ENCODE measurements at places on chromosomes 11 and 22. TPM values are rescaled to one million over a fixed set of nuclear protein-coding genes. Genes with fewer than 3 reads are reported as not detected.

- DNase-seq = no peak
These were observed 45.2 kb upstream of the EHF start for GRCh38 chr11:34575671-34576070.

DNA sequence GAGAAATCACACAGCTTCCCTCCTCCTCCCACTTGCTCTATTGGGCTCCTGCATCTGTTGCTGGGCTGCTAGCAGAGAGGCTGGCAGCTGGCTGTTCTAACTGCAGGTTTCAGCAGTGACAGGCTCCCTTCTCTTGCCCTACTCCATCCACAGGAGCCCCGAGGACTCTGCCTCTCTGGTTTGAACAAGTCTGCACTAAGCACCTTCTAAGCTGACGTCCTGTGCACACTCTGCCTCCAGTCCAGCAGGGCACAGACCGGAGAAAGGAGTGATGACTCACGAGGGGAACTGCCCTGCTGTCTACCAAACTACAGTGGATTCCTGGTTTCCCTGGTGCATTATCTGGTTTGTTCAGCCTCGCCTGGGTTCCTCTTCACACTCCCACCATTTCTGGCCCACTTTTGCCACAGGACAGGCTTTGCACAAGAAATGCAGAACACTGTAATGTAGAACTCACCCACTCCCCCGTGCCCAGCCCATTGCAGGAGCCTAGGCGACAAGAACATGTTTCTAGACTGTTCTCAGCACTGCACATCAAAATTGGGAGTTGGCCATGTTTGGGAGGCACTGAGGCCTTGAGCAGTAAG, 26.0 kb downstream of the IL10RA start:
- no peak for DNase-seq

DNA sequence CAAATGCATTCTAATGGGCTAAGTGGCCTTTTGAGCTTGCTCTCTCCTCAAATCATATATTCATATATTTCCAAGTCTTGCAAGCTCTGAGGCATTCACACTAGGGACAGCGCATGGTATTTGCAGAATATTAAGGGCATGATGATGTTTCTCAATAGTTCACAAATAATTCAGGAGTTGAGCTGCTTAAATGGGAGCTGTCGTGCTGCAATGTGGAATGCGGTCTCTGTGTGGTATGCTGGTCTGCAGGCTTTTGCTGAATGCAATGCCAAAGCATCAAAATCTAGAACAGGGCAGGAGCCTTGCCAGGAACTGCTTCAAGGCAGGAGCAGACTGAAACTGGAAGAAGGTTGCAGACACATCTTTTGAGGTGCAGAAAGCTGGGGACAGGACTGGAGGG, 1060.0 kb downstream of the TBC1D22A start:
- DNase-seq = peak; percentile 44

GRCh38 chr11:115348416-115348815, 155.8 kb downstream of the CADM1 start:
- DNase-seq = no peak

GRCh38 chr11:129973068-129973467, 29.6 kb downstream of the PRDM10 start:
- no peak for DNase-seq

DNA sequence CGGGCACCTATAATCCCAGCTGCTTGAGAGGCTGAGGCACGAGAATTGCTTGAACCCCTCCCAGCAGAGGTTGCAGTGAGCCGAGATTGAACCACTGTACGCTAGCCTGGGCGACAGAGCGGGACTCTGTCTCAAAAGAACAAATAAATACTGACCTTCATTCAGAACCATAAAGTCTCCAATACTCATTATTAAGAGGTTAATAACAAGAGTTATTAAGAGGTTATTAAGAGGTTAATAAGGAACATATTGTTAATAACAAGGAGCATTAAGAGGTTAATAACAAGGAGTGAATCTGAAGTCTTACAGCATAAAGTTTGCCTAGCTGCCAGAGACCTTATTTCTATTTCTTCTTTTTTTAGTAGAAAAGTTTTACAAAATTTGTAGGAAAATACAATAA, 7.6 kb downstream of the CELF1 start:
- DNase-seq = no peak

- no peak for DNase-seq
These were observed 57.7 kb upstream of the EP300 start for GRCh38 chr22:41034706-41035105.

GRCh38 chr11:95545116-95545875, 244.3 kb downstream of the FAM76B start:
- no peak for DNase-seq

- DNase-seq = no peak
These were observed 22.6 kb downstream of the ACO2 start for GRCh38 chr22:41491374-41492100.

GRCh38 chr11:69306821-69307220, 12.9 kb downstream of the MYEOV start:
- no peak for DNase-seq

DNA sequence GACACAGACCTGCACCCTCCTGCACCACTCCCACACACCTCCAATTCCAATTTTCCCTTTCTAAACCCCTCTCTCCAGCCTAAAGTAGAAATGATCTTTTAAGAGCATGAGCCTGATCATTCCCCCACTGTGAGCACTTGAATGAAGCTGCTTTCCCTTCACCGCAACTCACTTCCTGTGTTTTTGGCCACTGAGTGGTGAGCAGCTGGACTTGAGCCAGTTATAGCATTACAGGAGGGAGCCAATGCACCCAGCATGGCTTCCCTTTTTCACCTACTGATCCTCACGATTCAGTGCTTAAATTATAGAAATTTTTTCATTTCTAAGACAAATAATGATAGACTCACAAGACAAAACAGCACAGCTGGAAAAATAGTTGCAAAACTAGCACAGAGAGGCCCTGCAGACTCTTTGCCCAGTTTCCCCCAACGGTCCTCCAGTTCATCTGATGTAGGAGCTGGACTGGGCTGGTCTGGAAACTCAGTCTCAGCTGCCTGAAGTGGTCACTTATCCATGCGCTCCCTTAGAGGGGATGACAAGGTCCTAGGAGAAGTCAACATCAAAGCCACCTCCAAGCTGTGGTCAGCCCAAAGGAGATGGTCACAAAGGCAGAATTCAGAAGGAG, 9.7 kb upstream of the APOL4 start:
- DNase-seq = no peak

The PNPLA5 gene
- total RNA-seq = not detected

The CDC45 gene
- total RNA-seq = not detected

The PLXNB2 gene
- 85.7 TPM for total RNA-seq

The MOGAT2 gene
- total RNA-seq = not detected

The RFPL1 gene
- not detected for total RNA-seq

The POU2AF3 gene
- total RNA-seq = not detected

The SHISAL1 gene
- total RNA-seq = 0.70 TPM
